ENCODE measurements at places on chromosomes 7 and 10.

- DNase-seq = no peak
These were observed 12.3 kb downstream of the CISD1 start for GRCh38 chr10:58281092-58281752.

DNA sequence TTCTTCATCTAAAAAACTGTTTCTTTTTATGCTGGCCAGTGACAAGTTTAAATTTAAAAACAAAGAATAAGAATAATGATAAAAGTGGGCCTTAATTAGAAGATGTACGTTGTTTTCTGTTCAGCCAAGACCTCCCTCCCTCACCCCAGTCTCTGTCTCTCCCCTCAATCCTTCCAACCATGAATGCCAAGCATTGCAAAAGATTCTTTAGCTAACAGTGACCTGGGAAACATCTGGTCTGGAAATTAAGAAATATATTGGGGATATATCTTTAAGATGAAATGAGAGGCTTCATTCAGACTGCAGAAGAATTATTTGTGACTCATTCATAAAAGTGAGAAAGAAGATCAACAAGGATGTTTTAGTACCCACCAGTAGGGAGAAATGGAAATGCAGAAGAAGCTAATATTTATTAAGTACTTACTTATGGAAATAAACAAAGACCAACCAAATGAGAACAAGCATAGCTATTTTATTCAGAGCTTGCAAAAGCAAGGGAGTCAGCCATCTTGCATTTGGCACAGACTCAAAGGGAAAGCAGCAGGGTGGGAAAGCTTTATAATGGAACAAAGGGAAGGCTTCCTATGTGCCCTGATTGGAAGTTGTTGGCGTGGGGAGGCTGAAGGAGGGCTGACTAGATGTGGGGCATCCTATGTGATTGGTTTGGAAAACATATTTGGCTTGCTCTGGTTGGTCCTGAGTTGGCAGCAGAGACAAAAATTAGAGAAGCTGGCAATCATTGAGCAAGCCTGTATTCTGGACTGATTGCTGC, 595.4 kb upstream of the GHITM start:
- DNase-seq = no peak

DNA sequence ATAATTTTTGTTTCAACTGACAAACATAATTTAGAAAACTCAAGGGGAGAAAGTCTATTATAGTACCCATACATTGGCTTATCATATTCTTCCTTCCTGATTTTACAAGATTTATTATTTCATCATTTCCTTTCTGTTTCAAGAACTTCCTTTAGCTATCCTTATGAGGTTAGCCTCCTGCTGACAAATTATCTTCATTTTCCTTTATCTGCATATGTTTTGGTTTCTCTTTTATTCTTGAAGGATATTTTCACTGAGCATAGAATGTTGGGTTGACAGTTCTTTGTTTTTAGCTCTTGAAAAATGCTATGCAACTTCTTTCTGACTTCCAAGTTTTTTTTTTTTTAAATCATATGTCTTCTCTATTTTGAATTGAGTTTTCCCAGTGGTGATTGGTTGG, 21.3 kb upstream of the TCERG1L start:
- no peak for DNase-seq

- no peak for DNase-seq
These were observed 83.1 kb upstream of the SEMA3A start for GRCh38 chr7:84277628-84278224.

DNA sequence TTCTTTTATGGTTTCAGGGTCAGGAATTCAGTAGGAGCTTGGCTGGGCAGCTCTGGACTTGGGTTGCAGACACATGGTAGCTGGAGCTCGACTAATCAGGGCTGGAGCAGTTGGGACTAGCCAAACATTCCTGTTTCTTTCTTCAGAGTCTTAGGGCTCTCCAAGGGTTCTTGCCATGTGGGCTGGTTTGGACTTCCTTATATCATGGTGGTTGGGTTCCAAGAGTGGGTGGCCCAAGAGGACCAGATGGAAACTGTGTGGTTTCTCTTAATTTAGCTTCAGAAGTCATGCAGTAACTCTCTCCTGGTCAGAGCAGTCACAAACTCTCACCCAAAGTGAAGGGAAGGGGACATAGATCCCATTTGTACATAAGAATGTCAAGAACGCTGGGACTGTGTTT, 270.1 kb upstream of the FZD1 start:
- DNase-seq = no peak

DNA sequence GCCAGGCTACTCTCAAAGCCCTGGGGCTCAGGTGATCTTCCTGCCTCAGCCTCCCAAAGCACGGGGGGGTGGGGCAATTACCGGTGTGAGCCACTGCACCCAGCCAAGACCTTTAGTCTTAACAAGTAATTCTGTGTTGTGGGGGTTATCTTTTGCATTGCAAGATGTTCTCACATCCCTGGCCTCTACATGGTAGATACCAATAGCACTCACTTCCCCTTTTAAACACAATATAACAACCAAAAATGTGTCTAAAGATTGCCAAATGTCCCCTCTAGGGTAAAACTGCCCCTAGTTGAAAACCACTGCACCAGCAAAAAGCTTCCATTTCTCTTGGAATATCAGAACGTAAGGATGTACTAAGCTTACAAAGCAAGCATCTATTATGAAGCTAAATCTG, 225.0 kb downstream of the CTNNA3 start:
- DNase-seq = no peak

- no peak for DNase-seq
These were observed 34.5 kb downstream of the LARP4B start for GRCh38 chr10:896982-897381.

GRCh38 chr10:74955796-74956195, 129.4 kb downstream of the KAT6B start:
- no peak for DNase-seq

DNA sequence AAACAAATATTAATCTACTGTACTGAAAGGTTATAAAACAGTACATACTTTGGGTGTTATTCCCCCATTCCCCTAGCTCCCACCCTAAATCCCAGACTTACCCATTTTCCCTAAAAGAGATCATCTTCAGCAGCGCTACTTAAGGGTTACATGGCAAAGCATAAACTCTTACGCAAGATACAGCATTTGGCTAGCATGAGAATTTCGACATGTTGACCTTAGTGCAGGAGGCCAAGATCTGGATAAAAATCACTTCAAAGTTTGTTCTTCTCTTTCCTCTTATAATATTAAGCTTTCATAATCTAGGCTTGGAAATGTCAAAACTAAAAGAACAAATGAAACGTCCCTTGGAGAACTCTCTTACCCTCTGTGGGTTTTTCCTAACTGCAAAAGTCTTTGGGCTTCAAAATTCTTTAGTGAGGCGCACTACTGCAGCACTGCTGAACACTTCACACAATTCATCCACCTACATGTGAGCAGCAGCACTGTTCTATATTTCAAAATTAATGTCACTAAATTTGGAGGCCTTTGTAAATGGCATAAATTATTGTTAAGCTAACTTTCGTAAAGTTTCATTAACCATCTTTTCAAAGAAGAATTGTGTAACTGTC, 59.5 kb upstream of the PDLIM1 start:
- no peak for DNase-seq

GRCh38 chr10:24597426-24597825, 126.3 kb downstream of the ARHGAP21 start:
- no peak for DNase-seq

- DNase-seq = no peak
These were observed 23.4 kb upstream of the MICU1 start for GRCh38 chr10:72649291-72649690.

DNA sequence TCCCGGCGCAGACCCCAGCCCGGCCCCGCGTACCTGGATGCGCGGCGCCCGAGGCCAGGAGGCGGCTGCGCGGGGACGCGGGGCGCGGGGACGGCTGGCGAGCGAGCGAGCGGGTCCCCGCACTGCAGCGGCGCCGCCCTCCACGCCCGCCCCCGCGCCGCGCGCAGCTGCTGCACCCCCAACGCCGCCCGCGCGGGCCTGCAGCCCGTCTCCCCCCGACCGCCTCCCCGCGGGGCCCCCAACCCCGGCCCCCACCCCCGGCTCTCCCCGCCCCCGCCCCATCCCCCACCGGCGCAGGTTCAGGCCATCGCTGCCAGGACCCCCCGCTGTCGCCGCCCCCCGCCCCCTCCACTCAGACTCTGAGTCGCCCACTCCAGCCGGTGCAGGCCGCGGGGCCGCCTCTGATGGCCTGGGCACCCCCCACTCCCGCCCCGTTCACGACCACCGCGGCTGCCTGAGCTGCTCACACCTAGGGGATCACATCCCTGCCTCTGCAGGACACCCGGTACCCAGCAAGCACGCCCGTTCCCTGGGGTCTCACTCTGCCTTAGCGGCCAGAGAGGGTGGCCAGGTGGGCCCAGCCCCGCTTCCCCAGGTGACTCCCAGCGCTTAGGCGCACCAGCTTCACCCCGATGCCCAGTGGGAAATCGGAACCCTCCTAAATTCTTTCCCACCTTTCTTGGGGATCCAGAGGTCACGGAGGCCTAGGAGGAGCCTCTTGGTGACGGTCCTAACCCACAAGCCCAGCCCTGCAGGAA, 13.9 kb upstream of the DNAAF5 start:
- no peak for DNase-seq

- no peak for DNase-seq
These were observed 49.9 kb downstream of the TRIM24 start for GRCh38 chr7:138510003-138510402.

DNA sequence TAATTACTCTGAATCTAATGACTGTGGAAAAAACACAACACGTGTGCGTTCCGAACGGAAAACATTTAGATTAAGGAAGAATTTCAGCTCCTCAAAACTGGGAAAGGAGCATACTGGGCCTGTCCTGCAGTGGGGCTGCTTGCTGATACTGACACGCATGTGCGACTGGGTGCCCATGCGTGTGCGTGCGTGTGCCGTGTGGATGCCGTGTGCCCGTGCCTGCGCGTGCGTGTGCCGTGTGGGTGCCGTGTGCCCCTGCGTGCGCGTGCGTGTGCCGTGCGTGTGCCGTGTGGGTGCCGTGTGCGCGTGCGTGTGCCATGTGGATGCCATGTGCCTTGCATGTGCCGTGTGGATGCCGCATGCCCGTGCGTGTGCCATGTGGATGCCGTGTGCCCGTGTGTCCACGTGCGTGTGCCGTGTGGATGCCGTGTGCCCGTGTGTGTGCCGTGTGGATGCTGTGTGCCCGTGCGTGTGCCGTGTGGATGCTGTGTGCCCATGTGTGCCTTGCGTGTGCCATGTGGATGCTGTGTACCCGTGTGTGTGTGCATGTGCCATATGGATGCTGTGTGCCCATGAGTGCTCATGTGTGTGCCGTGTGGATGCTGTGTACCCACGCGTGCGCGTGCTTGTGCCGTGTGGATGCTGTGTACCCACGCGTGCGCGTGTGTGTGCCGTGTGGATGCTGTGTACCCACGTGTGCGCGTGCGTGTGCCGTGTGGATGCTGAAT, 28.2 kb downstream of the PWWP2B start:
- DNase-seq = no peak

- DNase-seq = no peak
These were observed 162.4 kb upstream of the MEOX2 start for GRCh38 chr7:15848901-15849300.

DNA sequence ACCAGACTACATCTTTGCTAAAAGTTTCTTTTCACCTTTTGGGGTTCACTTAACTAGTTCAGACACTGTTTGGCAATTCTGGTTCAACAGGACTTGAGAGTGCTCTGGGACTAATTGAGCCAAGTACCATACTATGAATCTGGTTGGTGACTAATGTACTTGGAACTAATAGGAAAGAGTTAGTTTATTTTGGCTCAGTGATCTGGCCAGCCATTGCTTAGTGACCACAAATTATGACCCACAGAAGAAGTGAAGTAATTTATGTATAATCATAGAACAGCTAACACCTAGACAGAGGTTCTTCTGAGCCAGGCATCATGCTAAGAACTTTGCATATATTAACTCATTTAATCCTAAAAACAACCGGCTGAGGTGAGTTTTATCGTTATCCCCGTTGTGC, 126.5 kb upstream of the JCAD start:
- peak; percentile 83 for DNase-seq

DNA sequence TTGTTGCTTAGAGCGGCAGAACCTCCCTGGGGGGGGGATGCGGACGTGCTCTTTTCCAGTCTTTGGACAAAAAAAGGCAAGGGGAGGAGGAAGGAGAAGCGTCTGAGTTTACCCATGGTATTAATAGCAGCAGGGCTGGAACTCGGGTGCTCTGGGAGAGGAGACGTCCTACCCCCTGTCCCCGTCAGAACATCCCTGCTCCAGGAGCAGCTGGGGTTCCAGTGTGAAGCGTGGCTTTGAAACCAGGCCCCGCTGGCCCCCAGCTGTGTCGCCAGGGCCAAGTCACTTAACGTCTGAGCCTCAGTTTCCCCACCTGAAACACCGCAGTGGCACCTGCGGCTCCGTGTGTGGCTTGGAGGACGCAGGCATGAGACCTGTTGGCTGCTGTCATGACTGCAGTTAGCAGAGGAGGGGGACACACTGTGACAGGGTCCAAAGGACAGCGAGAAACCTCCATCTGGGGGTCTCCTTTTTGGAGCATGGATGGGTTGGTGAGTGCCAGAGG, 1.4 kb downstream of the AMZ1 start:
- DNase-seq = no peak

DNA sequence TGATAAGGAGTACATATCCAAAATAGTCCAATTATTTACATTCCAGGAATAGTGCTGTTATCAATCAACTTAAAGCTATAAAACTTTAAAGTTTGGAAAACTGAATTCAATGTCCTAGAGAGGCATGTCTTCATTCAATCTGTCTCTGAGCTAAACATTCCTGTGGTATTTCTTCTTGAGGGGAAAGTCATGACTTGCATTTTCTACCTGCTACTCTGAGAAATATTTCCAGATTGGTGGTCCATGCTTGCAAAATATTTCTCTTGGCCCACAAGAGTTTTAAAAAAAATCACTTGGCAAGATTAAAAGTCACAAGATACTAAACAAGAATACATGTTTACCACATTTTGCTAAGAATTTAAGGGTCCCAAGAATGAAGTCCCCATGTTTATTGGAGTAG, 63.6 kb upstream of the HGF start:
- no peak for DNase-seq

- DNase-seq = no peak
These were observed 68.8 kb upstream of the ABLIM1 start for GRCh38 chr10:114726820-114727271.
